ENCODE measurements at places on chromosomes 2 and 18. TPM values are rescaled to one million over a fixed set of nuclear protein-coding genes. Genes with fewer than 3 reads are reported as not detected.
A peak's percentile ranks its signal among the peaks of the same experiment; 100 is the strongest.

- H3K4me3 ChIP-seq = peak overlapping the region; percentile 96
- H3K27ac ChIP-seq = peak overlapping the region; percentile 100
- H3K27me3 ChIP-seq = peaks cover 7% of the 10 kb centered on the region
- H3K36me3 ChIP-seq = peaks cover 46% of the 10 kb centered on the region
Observed at GRCh38 chr2:70084973-70085710, 2.1 kb upstream of the PCBP1 start.

The BOLL gene
- total RNA-seq = not detected

The GRB14 gene
- total RNA-seq = 8.8 TPM

GRCh38 chr2:183347969-183348368, 223.7 kb downstream of the NUP35 start:
- no peaks in the 10 kb centered on the region for H3K4me1 ChIP-seq
- no peaks in the 10 kb centered on the region for H3K36me3 ChIP-seq
- H3K27ac ChIP-seq = no peak overlapping the region
- no peak for DNase-seq
- no peak overlapping the region for H3K4me3 ChIP-seq
- no peaks in the 10 kb centered on the region for H3K27me3 ChIP-seq

GRCh38 chr2:20755132-20755800, 67.6 kb downstream of the LDAH start:
- no peaks in the 10 kb centered on the region for H3K4me1 ChIP-seq
- no peak overlapping the region for H3K27ac ChIP-seq
- no peak for DNase-seq
- no peaks in the 10 kb centered on the region for H3K27me3 ChIP-seq
- H3K36me3 ChIP-seq = peaks cover 9% of the 10 kb centered on the region

DNA sequence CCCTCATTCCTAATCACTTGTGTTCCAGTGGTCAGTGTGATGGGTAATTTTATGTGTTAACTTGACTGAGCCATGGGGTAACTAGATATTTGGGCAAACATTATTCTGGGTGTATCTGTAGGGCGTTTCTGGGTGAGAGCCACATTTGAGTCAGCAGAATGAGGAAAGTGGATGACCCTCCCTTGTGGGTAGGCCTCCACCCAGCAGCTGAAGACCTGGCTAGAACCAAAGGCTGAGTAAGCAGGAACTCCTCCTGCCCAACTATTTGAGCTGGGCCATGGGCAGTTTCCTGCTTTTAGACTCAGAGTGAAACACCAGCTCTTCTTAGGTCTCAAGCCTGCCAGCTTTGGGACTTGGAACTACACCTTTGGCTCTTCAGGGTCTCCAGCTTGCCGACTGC, 141.8 kb downstream of the ACKR3 start:
- DNase-seq = no peak
- no peak overlapping the region for H3K27ac ChIP-seq
- H3K27me3 ChIP-seq = peaks cover 3% of the 10 kb centered on the region
- H3K4me1 ChIP-seq = peaks cover 36% of the 10 kb centered on the region
- no peak overlapping the region for H3K4me3 ChIP-seq

The STK11IP gene
- total RNA-seq = 42.5 TPM

GRCh38 chr2:173947131-173947530, 18.0 kb downstream of the SP3 start:
- peaks cover 45% of the 10 kb centered on the region for H3K36me3 ChIP-seq
- H3K27ac ChIP-seq = no peak overlapping the region
- no peak for DNase-seq
- peaks cover 18% of the 10 kb centered on the region for H3K4me1 ChIP-seq
- no peaks in the 10 kb centered on the region for H3K27me3 ChIP-seq

DNA sequence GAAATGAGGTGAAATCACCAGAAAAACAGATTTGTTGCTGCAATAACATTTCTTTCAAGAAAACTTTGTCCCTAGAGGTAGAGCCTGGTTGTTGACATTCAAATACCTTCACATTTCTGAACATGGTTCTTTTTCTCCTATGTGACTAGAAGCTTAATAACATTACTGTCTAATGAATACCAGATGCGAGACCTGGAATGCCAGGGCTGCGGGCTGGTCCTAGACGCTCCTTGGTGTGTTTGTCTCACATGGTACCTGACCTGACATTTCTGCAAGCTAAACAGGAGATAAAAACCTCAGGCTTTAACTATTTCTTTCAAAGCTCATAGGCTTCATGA, 38.5 kb downstream of the ACKR3 start:
- peak overlapping the region; percentile 94 for H3K27ac ChIP-seq
- no peaks in the 10 kb centered on the region for H3K36me3 ChIP-seq
- no peak for DNase-seq
- H3K27me3 ChIP-seq = peaks cover 4% of the 10 kb centered on the region
- peak overlapping the region; percentile 12 for H3K4me3 ChIP-seq
- H3K4me1 ChIP-seq = peaks cover 50% of the 10 kb centered on the region

DNA sequence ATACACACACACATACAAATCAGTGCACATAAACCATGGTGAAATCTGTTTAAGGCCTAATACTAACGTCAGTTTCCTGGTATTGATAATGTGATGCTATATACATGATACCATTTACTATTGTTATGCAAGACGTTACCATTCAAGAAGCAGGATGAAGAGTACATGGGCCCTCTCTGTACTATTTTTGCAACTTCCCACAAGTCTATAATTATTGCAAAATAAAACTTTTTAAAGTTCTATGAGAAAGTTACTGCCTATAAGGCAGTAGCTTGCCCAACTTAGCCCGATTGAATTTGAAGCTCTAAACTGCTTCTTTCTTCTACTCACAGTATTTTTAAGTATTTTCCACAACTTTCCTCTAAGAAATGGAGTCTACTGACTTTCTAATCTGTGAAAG, 74.0 kb downstream of the BCL2 start:
- H3K4me3 ChIP-seq = no peak overlapping the region
- peaks cover 9% of the 10 kb centered on the region for H3K36me3 ChIP-seq
- no peak overlapping the region for H3K27ac ChIP-seq
- H3K27me3 ChIP-seq = no peaks in the 10 kb centered on the region
